ENCODE measurements at places on chromosomes 1 and 21.

DNA sequence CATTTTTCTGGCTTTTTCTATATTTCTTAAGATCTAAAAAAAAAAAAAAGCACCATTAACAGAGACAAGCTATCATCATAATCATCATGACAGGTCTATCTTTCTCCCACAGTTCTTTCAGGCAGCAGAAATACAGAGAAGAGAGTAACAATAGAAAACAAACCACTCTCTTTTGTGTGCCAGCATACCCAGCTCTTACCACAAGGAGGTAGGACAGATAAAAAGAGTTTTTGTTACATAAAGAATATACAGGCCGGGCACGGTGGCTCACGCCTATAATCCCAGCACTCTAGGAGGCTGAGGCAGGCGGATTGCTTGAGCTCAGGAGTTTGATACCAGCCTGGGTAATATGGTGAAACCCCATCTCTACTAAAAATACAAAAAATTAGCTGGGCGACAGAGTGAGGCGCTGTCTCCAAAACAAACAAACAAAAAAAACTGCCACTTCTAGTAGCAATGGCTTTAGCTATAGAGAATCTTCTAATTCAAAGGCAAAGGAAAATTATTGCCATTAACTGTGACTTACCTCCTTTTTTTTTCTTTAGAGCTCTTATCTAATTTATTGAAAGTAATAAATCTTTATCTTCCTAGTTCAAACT is 39.7 kb downstream of the ANKRD13C start:
- DNase-seq = no peak

DNA sequence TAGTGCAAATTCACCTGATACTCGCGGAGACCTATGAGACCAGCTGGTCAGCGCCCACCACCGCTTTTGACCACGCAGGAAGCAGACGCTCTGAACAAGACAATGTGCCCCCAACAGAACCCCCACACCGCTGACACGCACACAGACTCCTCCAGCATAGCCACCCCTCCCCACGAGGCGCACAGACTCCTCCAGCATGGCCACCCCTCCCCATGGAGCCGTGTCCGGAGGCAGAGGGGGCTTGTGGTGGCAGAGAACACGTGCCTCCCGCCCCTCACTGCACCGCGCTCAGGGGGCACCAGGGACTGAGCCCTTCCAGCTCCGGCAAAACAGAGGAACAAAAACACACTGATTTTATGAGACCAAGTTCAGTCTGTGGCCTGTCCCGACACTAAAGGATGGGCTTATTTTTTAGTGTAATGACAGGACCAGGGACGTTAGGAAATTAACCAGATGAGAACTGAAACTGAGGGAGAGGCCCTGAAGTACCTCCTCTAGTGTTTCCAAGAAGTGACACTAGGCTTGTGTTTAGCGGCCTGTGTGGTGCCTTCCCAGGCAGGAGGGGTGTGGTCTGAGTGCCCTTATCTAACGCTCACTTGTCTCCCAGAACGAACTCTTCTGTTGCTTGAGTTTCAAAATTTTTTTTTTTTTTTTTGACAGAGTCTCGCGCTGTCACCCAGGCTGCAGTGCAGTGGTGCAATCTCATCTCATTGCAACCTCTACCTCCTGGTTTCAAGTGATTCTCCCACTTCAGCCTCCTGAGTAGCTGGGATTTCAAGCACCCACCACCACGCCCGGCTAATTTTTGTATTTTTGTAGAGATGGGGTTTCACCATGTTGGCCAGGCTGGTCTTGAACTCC is 10.0 kb upstream of the AGPAT3 start:
- DNase-seq = peak; percentile 59

- no peak for DNase-seq
These were observed 145.5 kb downstream of the SPATA17 start for GRCh38 chr1:217776693-217777092.

DNA sequence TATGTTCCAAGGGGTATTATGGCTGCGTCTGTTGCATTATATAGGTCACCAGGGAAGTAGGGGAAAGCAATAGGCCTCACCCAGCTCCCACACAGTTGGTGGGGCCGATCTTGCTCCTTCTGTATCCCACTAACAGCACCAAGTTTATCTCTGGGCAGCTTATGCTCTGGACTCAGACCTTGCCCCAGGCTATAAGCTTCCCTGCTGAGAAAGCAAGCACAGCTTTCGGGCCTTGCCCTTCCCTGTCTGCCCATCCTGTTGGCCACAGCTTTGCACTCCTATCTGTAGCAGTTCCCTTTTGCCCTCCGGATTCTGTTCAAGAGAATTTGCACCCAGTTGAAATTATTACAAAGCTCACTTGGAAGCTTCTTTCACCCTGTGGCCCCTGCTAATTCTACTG is 12.9 kb downstream of the KCNE1 start:
- DNase-seq = no peak

- no peak for DNase-seq
These were observed 44.9 kb downstream of the HHAT start for GRCh38 chr1:210373628-210373877.

- no peak for DNase-seq
These were observed 1443.7 kb downstream of the MRPL39 start for GRCh38 chr21:24163539-24163938.

DNA sequence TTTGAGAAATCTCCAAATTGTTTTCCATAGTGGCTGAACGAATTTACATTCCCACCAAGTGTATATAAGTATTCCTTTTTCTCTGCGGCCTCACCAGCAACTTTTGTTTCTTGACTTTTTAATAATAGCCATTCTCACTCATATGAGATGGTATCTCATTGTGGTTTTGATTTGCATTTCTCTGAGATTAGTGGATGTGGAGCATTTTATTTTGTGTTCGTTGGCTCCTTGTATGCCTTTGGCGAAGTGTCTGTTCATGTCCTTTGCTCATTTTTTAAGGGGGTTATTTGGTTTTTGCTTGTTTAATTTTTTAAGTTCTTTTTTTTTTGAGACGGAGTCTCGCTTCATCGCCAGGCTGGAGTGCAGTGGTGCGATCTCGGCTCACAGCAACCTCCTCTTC is 45.1 kb upstream of the MPC2 start:
- no peak for DNase-seq

GRCh38 chr21:29321932-29322928 is 23.5 kb downstream of the BACH1 start:
- DNase-seq = no peak

DNA sequence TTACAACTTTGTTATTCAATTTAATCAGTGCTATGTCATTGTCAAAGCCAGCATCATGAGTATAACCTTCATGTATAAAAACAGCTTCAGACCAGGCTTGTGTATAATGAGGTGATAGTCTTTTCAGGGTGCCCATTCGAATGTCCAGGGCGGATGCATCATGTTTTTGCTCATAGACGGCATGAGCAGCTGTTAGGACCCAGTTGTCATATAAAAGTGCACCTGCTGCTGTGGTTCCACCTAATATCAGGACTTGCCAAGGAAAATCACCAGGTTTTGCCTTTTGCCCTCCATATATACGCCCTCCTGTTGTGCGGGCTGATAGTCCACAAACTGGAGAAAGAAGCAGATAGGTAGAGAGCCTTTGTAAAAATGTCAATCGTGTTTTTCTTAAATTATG is 14.9 kb downstream of the TARDBP start:
- DNase-seq = no peak

DNA sequence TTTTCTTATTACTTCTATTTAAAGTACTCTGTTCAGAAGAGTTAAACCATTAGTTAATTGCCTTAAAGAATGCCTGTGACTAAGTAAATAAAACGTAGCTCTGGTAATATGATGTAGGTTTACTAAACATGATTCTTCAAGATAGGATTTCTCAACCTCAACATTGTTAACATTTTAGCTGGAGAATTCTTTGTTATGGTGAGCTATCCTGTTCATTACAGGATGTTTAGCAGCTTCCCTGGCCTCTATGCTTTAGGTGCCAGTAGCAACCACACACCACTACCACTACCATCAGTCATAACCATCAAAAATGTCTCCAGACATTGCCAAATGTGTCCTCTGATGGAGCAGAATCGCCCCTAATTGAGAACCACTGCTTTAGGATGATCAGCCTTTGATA is 10.7 kb downstream of the RPF1 start:
- DNase-seq = no peak

- DNase-seq = no peak
These were observed 19.5 kb downstream of the CACNA1S start for GRCh38 chr1:201092738-201093137.

GRCh38 chr21:42360317-42360716 is 6.0 kb downstream of the TFF1 start:
- DNase-seq = peak; percentile 59

DNA sequence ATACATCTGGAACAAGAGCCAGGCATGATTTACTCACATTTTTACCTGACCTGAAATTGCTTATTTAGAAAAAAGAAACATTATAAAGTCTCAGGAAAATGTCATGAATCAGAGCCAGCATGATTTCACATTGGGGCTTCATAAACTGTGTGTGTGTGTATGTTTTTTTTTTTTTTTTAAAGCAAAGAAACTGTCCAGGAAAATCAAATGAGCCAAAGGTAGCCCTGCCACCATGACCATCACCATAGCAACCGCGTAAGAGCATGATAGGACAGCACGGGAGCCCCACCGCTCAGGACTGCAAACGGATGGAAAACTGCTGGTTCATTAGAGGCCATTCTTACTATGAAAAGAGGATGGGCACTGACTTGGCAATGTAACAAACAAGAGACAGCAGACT is 139.2 kb downstream of the NTMT2 start:
- no peak for DNase-seq

DNA sequence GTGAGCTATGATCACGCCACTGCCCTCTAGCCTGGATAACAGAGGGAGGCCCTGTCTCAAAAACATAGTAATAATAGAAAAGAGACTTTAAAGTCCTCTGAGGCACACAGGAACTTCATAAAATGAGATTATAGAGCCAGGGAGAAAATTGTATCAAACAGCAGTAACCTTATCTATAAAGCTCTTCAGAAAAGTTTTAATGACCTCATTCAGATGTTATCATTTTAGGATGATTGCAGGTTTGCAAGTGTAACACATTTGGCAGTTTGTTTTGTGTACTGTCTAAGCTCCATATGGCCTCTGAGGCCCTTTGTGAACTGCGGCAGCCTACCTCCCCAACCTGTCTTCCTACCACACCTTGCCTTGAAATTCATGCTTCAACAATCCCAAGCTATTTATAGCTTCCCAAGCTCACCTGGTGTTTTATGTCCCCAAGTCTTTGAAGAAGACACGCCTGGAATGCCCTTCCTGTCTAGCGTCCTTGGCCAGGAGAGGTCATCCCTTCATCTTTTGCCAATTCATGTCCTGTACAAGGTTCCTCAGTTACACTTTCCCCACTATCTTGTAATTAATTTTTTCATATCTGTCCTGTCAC is 8.5 kb upstream of the AKNAD1 start:
- DNase-seq = no peak

DNA sequence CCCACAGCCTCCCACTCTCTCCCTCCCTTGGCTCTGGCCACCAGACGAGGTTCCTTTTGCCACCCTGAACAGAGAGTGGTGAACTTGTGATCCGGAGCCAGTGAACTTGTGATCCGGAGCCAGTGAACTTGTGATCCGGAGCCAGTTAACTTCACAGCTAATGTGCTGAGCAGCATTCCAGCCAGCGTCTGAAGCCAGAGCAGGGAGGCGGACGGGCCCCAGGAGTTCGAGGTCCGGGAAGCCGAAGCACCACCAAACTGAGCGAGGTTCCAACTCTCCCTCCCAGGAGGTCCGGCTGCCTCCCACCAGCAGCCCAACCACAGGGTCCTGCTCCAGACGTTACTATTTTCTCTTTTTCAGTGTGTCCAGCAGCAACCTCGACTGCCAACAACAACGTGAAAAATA is 85.8 kb downstream of the SYF2 start:
- DNase-seq = no peak

DNA sequence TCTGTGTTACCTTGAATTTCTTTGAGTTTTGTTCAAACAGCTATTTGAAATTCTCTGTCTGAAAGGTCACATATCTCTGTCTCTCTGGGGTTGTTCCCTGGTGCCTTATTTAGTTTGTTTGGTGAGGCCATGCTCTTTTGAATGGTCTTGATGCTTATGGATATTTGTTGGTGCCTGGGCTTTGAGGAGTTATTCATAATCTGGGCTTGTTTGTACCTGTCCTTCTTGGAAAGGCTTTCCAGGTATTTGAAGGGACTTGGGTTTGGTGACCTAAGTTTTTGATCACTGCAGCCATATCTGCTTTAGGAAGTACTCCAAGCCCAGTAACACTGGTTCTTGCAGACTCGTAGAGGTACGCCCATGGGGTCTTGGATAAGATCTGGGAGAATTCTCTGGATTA is 63.3 kb upstream of the MAGI3 start:
- no peak for DNase-seq

DNA sequence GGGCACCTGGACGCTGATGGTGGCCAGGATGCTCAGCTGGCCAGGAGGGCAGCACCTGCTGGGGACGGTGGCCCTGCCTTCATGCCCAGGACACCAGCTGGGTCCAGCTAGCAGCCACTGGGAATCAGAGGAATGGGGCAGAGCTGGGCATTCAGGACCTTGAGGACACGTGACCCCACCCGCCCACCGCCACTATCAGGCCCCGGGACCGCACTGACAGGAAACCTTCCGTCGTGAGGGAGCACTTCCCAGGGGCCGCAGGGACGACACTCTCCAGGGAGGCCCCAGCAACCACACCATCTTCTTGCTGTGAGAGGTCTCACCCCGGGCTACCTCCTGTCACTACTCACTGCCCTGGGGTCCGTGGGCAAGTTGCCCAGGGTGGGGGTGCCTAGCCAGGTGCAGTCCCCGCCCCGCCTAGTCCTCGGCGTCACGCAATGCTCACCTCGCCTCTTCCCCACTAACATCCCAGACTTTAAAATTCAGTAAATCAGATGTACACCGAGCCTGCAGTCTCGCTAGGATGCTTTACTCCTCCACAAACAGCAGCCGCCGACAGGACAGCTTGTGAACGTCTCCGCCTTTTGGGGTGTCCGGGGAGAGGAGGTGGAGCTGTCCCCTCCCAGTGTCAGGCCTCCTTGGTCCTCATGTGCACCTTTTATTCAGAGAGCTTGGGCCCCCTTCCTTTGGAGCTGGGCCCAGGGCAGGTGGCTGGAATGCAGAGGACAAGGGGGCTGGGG is 4.9 kb downstream of the VWA1 start:
- DNase-seq = no peak

GRCh38 chr1:241465673-241466072 is 53.9 kb downstream of the FH start:
- DNase-seq = no peak

Data from activated T-cell treated with anti-CD3 and anti-CD28 coated beads, Interleukin-2, amount 50 U/mL, for 48 hours (primary cell).